Stimulated activated CD4-positive, alpha-beta T cell treated with anti-CD3 and anti-CD28 coated beads, TNF-alpha, amount 100 ng/mL, for 48 hours (primary cell): ENCODE measurements at places on chromosomes 3 and 15.

- no peak for DNase-seq
Measured at GRCh38 chr15:89356634-89357298, 22.1 kb upstream of the POLG start.

DNA sequence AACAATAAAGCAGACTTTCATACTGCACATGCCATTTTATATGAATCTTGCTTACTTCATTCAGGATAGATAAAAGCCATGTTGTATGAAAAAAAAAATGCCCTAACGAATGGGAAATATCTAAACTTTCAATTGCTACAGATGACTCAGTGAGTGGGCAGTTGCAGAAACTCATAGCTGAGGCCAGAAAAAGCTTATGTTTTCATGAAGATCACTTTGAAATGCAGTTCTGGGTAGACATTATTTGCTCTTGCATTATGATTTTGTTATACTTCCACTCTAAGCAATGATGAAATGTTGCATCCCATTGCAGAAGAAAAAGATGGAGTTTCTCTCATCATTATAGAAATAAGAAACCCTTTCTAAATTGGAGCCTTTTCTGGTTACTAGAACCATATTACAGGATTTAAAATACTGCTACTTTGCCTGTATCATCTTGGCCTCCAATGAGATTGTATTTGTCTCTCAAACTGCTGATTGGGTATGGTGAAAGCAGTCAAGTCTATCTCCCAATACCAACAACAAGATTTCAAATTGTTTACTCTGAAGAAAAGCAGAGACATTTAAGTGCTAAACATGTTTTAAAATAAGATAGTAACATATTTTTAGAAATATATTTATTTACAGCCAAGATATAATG is 17.0 kb downstream of the PEAK1 start:
- DNase-seq = no peak

DNA sequence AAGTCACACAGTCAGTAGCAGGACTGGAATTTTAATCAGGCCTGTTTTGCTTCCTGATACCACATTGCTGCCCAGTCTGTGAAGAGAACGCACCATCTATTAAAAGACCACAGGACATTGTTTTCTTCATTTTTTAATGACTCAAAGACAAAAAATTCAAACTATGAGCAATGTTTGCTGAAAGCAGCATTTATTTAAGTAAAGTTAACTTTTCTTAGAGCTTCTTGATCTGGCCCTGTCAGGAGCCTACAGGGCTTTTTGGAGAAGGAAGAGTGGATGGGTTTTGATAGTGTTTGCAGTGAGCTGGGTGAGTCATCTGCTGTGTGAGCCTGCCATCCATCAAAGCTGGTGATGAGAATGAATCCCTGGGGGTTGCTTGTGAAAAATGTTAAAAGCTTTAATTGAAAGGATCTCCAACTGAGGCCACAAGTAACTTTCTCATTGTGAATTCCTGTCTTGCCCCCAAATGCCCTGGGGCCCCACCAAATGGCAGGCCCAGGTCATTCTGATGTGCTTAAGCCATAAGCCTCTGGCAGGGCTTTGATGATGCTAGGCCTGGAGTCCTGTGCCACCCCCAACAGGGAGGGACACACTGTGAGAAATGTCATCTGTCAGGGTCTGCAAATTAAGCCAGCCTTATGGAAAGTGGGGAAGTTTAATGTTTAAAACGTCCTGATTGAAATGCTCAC is 136.2 kb upstream of the PFN2 start:
- DNase-seq = no peak

- DNase-seq = no peak
Measured at GRCh38 chr3:107911337-107912000, 179.4 kb downstream of the CD47 start.

- no peak for DNase-seq
Measured at GRCh38 chr15:101276501-101277037, 716 bp downstream of the SELENOS start.

GRCh38 chr3:135310317-135310716 is 515.3 kb downstream of the EPHB1 start:
- DNase-seq = no peak

DNA sequence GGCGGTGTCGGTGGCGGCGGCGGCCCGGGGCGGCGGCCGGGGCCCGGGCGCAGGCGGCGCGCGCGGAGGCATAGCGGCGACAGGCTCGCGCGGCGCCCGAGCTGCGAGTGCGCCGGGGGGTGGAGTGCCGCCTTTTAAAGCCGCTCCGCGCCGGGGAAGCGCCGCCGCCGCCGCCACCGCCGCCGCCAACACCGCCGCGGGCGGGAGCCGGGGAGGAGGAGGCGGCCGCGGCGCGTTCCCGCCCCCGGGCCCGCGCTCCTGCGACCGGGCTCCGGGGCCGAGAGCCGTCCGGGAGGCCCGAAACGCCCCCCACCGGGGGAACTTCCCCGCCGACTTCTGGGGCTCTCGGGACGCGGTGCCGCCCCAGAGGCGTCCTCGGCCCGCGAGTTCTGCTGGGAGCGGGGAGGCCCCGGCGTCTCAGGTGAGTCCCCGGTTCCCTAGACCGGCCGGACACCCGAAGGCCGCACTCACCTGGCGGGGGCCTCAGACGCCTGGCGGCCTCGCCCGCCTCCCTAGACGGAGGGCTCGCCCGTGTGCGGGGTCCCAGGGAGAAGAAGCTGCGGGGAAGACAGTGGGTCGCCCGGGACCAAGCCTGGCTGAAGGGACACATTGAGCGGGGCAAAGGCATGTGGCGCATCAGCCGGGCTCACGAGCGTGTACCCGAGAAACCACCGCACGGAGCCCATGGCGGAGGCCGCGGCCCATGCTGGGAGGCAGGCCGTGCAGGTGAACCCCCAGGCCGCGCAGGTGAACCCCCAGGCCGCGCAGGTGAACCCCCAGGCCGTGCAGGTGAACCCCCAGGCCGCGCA is at the start of gene PCSK6:
TSS of gene PCSK6 (minus strand) at position 109 of the 809 bp plus-strand sequence. CDS start at position 72, 37 bp downstream.
- no peak for DNase-seq

- DNase-seq = no peak
Measured at GRCh38 chr3:142818651-142819050, 70.2 kb downstream of the PCOLCE2 start.

DNA sequence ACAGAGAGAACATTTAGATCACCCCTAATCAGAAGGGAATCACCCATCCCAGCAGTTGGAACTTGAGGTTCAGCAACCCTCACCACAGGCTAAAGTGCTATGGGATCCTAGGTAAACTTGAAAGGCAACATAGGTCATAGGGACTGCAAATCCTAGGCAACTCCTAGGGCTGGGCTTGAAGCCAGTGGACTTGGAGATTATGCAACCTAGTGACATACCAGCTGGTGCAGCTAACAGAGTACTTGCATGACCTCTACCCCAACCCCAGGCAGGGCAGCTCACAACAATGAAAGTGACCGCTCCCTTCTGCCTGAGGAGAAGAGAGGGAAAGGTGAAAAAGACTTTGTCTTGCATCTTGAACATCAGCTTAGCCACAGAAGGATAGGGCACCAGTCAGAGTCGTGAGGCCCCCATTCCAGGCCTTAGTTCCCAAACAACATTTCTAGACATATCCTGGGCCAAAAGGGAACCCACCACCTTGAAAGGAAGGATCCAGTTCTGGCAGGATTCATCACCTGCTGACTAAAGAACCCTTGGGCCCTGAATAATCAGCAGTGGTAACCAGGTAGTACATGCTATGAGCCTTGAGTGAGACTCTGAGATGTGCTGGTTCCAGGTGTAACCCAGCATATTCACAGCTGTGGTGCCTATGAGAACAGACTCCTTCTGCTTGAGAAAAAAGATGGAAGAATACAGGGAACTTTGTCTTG is 37.6 kb upstream of the FBN1 start:
- no peak for DNase-seq

- no peak for DNase-seq
Measured at GRCh38 chr3:152402695-152403451, 134.1 kb downstream of the MBNL1 start.

DNA sequence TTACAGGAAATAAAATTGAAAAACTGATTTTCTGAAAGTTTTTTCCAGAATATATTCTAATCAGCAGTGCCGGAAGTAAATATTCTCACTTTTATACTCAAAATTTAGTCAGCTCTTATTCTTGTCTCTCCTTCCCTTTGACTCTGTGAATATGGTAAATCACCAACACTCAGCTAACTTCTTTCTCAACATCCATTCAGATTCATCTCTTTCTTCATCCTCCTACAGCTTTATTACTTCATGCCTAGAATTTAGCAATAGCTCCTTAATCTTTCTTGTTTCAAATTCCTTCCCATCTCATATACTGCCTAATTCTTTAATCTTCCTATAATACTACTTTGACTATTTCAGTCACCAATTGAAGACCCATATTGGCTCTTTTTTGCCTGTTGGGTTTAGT is 67.9 kb downstream of the FGF7 start:
- DNase-seq = no peak

DNA sequence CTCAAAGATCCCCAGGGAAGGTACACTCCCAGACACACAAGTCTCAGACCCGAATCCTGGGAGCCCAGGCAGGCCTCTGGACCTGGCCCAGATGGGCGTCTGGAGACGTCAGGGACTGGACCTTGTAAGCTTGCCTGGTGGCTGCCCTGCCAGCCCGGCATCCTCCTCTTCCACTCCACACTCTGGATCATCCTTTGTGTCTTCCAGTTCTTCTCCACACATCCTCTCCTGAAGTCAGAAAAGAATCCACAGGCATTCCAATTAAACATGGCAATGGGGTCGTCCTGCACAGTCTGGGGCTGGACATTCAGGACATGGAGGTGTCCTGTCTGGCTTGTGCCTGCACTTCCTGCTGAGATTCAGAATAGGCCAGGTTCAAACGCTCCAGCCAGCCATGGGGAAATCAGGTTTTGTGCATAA is 208.8 kb upstream of the IGF1R start:
- no peak for DNase-seq

GRCh38 chr3:173709026-173709425 is 311.5 kb downstream of the NLGN1 start:
- no peak for DNase-seq

DNA sequence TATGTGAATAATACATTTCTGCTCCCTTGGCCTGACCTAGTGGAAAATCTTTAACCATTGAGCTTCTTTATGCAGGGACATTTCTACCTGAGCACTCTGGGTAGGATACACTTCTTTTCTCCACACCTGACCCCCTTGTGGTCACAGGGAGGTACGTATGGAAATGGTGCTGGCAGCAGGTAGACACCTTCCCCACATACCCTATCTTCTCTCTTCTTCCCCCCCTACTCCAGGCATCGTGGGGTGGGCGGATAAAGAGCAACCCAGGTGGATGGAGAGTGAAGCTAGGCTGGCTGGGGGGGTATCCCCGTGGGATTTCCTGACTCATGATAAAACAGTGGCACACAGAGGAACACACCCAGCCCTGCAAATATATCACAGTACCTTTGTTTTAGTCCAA is 312.1 kb downstream of the ARRDC4 start:
- DNase-seq = no peak
